Lung microvascular endothelial cell (primary cell): ENCODE measurements at places on chromosomes 1 and 21. TPM values are rescaled to one million over a fixed set of nuclear protein-coding genes. Genes with fewer than 3 reads are reported as not detected.

The TMEM53 gene
- 1.7 and 3.8 TPM in 2 replicates for total RNA-seq

The CELA2A gene
- total RNA-seq, result not detected in 2 replicates

DNA sequence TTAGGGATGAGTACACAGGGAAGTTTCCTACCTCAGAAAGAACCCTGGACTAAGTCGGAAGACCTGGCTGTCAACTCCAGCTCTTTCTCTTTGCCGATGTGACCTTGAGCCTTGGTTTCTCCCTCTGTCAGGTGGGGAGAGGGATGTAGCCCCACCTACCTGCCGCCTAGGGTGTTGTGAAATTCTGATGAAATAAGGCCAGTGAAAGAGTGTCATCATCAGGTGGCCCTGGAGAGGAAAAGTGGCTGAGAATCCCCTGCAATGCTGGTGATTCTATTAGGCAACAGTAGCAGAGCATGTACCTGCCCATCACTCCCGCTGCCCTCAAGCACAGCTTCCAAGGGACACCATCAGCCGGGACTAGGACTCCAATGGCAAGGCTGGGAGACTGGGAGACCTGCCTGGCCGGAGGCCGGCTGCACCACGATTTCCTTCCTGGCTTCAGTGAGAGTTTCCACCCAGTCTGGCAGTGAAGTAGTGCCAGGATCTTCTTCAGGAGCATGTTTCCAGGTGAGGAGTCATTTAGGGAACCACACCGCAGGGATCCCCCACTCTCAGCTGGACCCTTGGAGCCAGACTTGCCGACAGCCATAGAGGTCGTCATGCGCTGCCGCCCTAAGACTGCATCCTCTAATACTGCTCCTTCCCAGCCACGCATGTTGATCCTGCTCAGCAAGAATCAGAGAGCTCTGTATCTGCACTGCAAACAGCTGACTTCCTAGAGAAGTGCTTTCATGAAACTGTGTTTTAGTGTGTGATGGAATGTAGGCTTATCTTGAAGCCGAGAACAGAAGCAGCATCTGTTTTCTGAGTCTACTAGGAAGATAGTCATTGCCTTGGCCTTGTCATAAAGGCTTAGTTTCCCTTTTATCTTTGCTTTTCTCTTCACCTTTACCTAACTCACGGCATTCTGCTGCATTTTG is 88.0 kb upstream of the F3 start:
- DNase-seq, result no peak

The S1PR1 gene
- total RNA-seq, result 162 and 284 TPM in 2 replicates

DNA sequence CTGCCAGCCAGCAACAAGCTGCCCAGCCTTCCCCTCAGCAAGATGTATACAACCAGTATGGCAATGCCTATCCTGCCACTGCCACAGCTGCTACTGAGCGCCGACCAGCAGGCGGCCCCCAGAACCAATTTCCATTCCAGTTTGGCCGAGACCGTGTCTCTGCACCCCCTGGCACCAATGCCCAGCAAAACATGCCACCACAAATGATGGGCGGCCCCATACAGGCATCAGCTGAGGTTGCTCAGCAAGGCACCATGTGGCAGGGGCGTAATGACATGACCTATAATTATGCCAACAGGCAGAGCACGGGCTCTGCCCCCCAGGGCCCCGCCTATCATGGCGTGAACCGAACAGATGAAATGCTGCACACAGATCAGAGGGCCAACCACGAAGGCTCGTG is 13.3 kb upstream of the PIGV start:
- DNase-seq, result no peak
